CD14-positive monocyte (primary cell): ENCODE measurements at places on chromosomes 2 and 18.

- DNase-seq, result no peak
These were observed 9.1 kb upstream of the LCLAT1 start for GRCh38 chr2:30437809-30438548.

DNA sequence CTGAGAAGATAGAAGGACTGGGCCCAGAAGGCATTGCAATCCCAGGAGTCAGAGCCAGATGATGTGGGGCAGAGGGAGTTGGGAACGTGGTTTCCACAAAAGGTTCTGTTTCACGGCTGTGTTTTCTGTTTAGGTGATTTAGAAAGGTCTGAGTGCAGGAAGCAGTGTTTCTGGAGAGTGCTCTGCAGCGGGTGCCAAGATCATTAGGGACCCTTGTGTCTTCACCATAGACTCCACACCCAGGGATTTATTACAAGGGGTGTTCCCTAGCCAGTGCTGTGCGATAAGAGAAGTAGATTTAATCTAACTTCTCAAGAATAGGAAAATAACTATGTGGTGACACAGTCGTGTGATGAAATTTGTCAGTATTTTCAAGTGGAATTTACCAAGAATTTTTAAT lies 221.1 kb upstream of the TPO start:
- DNase-seq, result no peak

GRCh38 chr2:236773206-236773605 lies 203.6 kb downstream of the ACKR3 start:
- no peak for DNase-seq

- DNase-seq, result no peak
These were observed 104.3 kb downstream of the KCNH7 start for GRCh38 chr2:162734287-162734686.
